ENCODE measurements at places on chromosomes 6 and 20.

DNA sequence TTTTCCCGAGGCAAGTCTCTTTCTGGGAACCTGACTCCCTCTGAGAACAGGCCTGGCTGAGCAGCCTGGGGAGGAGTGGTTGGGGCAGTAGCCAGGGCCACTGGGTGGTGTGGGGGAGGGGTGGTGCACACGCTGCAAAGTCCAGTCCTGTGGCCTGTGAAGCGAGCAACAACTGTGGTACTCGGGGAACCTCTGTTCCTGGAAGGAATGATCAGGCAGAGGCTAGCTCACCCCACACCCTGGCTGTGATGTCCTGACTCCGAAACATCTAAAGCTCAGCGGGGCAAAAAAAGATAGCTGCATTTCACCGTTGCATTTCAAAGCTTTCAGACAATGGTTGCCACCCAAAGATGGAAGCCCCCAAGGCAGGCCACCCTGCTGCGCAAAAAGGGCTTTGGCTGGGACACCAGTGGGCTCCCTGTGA is 25.5 kb downstream of the PCK1 start:
- DNase-seq: no peak

- no peak for DNase-seq
Observed at GRCh38 chr20:38313676-38314075, 9.7 kb downstream of the BPI start.

GRCh38 chr6:122869437-122870024 is 80.5 kb downstream of the SMPDL3A start:
- peak; percentile 40 for DNase-seq

DNA sequence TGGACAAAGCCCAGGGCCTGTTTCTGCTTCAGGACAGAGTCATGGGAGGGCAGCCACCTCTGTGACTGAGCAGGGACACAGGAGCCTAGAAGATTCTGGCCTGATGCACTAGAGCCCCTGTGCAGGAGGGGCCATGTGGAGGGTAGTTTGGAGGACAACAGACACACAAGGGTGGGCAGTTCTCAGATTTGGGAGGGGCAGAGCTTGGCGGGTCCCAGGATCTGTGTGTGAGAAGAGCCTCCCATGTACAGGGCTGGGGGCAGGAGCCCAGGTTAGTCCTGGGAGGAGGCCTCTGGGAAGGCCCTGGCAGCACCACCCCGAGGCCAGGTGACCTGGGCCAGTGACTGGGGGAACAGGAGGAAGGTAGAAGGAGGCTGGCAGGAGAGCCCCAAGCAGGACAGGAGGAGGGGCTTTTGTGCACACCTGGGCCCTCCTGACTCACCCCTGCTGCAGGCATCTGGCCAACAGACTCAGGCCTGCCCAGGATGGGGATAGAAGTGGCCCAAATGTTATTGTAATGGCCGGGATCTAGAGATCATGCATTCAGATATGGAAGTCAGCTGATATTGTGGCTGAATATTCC is 1.4 kb upstream of the ULBP3 start:
- no peak for DNase-seq

GRCh38 chr6:152356016-152356415 is 281.1 kb downstream of the SYNE1 start:
- no peak for DNase-seq

DNA sequence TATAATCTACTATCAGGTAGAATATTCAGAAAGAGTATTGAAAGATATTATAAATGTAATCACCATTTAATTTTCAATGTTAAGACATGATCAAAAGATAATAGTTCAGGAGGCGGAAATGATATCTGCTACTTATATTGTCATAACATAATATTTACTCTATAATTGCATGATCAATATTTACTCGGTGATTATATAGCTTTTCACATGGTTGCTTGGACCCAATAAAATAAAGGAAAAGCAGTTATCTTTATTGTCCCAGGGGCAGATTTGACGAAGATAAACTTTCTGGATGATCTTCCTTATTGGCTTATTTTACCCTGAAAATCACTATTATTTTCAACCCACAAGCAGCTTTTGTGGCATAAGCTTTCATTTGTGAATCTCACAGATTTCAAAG is 350.4 kb downstream of the HACE1 start:
- no peak for DNase-seq

GRCh38 chr6:135088818-135089809 is 34.5 kb upstream of the HBS1L start:
- no peak for DNase-seq

DNA sequence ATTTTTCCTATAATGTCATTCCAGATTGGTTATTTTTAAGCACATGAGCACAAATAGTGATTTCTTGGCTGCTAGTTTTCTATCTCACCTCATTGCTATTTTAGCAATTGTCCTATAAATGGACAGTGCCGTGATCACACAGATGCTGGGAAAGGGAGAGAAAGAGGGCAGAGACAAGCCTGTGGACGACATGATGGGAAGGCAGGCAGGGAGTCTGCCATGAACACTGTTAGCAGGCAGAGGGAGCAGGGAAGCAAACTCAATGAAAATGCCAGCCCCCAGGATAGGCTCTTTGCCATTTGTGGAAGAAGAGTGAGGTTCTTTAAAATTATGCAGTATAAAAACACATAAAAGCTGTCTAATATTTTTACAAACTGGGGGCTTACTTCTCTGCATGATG is 96.8 kb downstream of the ADTRP start:
- no peak for DNase-seq
